Activated CD8-positive, alpha-beta memory T cell treated with anti-CD3 and anti-CD28 coated beads for 4 hours (primary cell): ENCODE measurements at places on chromosomes 5 and 9.

DNA sequence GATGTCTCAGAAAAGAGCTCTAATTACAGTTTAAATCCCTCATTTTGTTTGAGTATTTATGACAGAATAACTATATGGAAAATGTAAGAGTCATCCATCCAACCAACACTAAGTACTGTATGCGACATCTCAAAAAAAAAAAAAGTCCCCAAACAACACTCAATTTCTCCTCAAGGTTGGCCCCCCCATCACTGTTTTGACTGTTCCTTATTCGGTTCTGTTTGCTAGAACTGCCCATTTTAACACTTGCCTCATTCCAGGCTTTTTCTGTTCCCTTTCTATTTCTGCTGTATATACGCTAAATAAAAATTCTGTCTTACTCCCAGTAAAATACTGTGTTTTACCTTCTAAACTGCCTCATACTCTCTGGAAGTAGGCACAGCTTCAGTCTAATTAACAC is 25.2 kb downstream of the GLDC start:
- no peak for DNase-seq

DNA sequence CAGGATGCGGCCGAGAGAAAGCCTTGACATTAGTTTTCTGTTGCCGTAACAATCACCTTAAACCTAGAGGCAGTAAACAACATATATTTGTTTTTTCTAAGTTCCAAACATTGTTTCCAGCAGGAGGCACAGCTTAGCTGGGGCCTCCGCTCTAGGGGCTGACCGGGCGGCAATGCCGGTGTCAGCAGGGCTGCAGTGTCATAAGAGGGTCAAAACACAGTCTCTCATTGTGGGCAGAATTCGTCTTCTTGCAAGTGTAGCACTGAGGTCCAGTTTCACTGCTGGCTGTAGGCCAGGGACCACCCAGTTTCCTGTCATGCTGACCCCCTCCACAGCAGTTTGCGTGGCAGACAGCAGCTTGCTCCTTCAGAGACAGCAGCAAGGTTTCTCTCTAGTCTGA is 186.2 kb downstream of the PJA2 start:
- DNase-seq = no peak

- no peak for DNase-seq
Measured at GRCh38 chr5:72283358-72283757, 36.7 kb downstream of the MRPS27 start.

GRCh38 chr5:120544043-120544442 is 79.9 kb downstream of the PRR16 start:
- DNase-seq = no peak

GRCh38 chr9:73200694-73201452 is 49.2 kb downstream of the ANXA1 start:
- DNase-seq = no peak

DNA sequence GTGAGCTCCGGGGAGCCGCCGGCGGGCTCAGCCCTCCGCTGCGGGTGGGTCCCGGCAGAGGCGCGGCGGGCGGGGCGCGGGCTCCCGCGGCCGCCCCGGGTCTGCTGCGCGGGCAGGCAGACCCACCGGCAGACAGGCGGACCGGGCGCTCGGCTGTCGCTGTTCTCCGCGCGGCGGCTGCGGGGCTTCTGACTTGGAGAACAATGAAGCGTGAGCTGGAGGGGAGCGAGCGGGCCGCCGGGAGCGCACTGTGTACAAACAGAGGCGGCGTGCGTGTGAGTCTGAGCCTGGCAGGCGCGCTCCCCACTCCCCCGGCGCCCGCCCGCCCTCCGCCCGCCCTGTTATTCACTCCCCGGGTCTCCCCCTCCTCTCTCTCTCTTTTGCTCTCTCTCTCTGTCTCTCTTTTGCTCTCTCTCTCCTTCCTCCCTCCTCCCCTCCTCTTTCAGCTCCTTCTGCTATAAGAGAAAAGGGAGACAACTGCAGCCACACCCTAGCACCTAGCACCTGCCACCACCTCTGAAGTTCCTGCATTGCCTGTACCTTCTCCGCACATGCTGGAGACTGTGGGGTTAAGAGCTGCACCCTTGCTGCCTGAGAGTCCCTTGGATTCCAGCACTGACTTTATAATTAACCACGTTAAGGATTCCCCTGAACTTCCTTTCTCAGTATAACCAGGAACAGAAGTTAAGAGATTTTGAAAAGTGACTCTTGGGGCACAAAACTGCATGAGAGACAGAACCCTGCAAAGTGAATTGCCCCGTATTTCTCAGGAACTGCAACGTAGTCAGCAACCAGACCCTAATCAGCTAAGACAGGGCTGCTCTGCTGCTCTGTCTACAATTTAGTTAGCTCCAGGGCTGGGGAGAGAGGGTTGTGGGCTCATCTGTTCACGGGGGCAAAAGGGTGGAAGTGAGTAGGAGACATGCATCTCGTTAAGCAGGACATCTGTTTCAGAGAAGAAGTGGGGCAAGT is at the start of gene EDIL3:
Gene EDIL3, minus strand, starts transcription at position 277 of the 972 bp plus-strand sequence. CDS start 506 bp downstream, outside the sequence.
- DNase-seq = no peak

DNA sequence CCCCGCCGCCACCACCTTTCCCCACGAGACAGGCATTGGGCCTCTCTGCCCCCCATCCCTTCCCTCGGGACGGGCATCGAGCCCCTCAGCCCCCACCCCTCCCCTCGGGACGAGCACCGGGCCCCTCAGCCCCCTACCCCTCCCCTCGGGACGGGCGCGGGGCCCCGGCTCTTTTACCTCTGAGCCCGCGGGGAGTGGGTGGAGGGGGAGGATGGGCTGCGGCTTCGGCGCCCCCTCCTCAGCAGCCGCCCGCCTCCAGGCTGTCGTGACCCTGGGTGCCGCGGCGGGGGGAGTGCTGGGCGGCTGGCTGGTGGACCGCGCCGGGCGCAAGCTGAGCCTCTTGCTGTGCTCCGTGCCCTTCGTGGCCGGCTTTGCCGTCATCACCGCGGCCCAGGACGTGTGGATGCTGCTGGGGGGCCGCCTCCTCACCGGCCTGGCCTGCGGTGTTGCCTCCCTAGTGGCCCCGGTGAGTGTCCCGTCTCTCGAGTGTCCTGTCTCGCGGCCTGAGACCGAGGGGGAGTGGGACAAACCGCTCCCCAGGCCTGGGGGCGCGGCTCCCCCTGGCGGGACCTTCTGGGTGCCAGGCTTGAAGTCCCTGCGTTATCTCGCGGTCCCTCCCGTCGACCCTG is 791 bp downstream of the SLC2A8 start:
- DNase-seq = no peak

- peak; percentile 3 for DNase-seq
Measured at GRCh38 chr9:87725900-87726709, at the start of gene CTSL. CTSL (plus strand) TSS chr9:87726119; CDS start chr9:87727604, 1,485 bp downstream.

DNA sequence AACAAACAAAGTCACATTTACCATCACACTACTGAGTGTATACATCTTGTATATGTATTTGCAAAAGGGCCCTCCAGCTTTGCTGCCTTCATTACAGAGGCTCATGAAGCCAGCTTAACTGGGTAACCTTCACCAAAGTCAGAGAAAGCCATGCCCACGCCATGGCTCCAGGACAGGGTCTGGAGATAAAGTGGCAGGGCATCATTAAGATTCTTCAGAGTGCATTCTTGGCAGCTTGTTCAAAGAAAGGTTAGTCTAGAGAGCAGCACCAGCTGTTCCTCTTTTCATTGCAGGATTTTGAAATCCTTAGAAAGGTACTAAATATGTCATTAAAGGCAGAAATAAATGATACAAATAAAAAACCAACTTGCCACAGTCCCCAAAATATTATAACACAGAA is 333.2 kb downstream of the NDUFS4 start:
- no peak for DNase-seq

- DNase-seq = no peak
Measured at GRCh38 chr5:42970636-42971559, 69.2 kb downstream of the ANXA2R start.

DNA sequence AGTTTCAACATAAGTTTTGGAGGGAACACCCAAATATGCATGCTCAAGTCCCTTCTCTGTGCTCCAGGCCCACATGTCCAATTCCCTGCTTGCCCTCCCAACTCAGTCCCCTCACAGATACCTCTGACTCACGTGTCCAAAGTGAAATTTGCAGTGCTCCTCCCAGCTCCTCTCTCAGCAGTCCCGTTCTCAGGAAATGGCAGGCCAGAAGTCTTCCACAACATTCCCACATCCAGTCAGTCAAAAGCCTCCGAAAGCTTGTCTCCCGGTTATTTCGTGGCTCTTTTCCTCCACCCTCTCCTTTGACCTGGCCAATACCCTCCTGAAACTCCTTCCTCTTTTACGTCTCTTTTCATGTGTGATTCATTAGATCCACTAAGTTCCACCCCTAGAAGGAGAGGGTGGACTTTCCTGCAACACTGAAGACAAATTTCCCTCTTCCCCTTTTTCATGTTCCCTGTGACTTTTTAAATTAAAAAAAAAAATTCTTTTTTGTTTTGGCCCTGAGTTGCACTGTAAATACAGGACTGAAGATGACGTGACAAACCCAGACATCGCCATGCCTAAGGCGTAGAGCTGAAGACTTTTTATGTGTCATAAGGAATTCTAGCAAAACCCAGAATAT is 12.8 kb upstream of the MGAT1 start:
- DNase-seq = no peak

GRCh38 chr5:165321912-165322311 is 1816.5 kb downstream of the MAT2B start:
- no peak for DNase-seq

GRCh38 chr9:34929506-34930102 is 28.5 kb upstream of the PHF24 start:
- DNase-seq = no peak

DNA sequence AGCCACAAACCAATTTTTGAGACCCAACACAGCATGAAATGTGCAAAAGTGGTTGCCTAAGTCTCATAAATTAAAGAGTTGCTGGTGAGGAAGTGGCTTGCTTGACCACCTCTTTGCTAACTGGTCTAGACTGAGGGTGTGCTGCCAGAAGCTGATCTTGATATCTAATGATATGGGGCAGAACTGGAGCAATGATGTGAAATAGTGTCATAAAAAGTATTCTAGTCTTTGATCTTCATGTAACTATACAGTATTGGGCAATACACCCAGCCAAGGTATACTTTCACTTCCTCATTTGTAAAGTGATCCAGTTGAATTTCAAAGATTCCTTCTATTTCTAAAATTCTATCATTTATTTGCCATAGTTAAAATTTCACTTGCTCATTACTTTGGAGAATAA is 5.9 kb upstream of the YTHDC2 start:
- DNase-seq = no peak

DNA sequence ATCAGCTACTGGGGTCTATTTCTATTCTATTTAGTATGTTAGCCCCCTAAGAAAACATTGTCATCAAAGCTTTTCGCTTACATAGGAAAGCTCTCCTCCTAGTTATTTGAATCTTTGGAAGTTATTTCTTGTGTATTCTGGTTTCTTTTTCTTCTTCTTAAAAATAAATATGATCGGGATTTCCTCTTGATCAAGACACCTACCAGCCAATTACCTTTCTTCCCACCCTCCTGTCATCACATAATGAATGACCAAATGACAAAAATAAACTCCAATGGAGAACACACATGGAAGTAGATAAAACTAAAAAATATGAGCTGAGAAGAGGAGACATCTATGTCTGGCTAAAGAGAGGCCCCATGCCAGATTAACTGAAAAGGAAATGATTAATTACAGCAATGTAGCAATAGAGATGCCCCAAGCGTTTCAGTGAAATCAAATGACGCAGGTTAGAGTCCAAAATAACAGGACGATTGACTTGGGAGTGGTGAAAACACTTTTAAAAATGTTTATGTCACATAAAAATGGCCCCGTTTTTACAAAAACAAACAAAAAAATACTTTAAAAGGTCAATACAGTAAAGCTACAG is 59.5 kb upstream of the PCSK1 start:
- DNase-seq = no peak

DNA sequence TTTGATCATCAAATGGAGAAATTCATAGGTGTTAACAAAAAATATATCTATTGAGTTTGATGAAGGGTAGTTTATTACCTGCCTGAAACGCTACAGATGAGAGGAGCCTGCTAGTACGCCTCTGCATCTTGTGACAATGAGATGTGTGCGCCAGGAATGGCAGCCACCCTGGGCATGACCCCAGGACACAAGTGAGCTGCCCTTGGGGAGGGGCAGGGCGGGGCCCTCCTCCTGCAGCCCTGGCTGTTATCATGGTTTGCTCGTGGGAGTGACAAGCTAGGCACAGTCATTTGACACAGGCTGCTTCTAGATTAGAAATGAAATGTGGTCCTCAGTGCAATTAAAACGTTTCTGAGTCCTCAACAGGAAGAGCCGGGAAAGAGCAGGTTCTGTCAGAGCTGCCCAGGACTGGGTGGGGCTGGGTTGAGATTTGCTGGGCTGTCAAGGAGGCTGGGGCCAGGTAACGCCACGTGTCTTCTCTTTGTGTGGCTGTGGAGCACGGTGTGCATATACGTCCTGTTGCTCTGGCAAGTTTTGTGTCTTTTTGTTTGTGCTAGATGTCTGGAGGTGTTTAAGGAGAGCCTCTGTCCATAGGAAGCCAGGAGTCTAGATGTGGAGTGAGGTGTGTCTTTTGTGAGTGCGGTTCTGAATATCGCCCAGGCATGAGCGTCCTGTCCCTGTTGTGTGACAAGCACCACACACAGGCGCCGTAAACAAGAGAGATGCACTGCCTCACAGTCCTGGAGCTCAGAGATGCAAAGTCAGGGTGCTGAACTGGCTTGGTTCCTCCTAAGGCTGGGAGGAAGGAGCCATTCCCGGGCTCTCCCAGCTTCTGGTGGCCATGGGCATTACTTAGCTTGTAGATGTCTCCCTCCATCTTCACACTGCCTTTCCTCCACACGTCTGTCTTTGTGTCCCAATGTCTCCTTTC is 129.0 kb upstream of the IRX4 start:
- no peak for DNase-seq

DNA sequence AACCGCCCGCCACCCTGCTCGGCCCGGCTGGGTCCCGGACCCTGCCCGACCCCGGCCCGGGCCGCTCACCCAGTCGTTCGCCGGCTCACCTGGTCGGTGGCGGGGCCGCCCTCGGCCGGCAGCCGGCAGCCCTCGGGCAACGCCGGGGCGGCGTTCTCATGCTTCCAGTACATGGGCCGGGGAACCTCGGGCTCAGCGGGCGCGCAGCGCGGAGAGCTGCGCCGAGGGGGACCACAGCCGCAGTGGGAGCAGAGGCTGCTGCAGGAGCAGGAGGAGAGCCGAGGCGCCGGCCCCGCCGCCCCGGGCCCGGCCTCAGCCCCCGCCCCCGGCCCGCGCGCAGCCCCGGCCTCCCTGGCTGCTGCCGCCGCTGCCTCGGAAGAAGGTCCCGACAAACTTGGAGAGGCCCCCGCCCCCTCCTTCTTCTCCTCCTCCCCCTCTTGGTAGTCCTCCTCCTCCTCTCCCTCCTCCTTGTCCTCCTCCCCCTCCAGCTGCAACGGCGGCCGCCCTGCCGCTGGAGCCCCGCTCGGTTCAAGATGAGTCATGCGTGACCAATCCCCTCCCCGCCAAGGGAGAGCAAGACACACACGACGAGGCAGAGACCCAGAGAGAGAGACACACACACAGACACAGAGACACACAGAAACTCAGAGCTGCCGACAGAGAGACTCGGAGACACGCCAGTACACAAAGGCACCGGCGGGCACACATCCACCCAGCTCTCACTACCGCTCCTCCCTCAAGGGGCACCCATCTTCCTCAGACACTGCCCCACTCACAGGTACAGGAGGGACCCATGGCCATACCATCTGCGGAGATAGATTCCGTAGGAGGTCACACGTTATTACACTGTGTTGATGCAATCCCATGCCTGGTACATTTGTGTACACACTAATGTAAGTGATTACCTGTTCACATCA is at the start of gene LHX6:
Gene LHX6, minus strand, starts transcription at position 390 of the 917 bp plus-strand sequence. Its CDS starts 217 bp downstream, at position 173.
- no peak for DNase-seq
